Retina (tissue), 1 donor: ENCODE measurements at places on chromosomes 11 and 22.

GRCh38 chr11:115221461-115222069 is 282.6 kb downstream of the CADM1 start:
- DNase-seq: no peak

DNA sequence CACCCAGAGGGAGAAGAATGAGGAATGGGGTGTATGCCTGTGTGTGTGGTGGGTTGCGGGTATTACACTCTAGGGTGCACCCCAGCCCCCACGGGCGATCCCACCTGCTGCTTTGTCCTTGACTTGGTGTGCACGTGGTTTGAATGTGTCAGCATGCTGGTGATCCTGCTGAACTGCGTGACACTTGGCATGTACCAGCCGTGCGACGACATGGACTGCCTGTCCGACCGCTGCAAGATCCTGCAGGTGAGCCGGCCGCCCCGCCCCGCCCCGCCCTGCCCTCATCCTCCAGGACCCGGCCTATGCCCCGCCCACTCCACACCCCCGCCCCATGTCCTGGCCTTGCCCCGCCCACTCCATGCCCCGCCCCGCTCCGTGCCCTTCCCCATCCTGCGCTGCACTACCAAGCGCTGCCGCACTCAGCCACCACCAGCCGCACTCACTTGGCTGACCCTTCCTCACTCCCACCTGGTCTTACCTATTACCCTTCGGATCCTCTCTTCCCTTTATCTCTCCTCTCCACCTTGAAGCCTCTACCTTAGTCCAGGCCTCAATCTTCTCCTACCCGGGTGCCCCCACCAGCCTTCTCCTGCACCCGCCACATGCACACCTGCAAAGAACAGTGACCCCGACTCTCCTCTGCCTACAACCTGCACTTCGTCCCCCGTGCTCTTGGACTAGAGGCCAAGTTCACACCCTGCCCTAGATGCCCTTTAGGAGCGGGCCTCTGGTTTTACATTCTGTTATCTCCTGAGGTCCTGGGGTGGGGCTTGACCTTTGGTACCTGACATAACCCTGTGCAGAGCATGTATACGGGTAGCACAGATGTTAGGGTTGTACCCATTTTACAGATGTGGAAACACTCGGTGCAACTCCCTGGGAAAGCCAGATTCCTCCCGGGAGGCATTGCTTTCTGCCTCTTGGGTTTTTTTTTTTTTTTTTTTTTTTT is 27.7 kb downstream of the CACNA1I start:
- no peak for DNase-seq

- no peak for DNase-seq
These were observed 12.6 kb upstream of the P2RY6 start for GRCh38 chr11:73259406-73260126.

DNA sequence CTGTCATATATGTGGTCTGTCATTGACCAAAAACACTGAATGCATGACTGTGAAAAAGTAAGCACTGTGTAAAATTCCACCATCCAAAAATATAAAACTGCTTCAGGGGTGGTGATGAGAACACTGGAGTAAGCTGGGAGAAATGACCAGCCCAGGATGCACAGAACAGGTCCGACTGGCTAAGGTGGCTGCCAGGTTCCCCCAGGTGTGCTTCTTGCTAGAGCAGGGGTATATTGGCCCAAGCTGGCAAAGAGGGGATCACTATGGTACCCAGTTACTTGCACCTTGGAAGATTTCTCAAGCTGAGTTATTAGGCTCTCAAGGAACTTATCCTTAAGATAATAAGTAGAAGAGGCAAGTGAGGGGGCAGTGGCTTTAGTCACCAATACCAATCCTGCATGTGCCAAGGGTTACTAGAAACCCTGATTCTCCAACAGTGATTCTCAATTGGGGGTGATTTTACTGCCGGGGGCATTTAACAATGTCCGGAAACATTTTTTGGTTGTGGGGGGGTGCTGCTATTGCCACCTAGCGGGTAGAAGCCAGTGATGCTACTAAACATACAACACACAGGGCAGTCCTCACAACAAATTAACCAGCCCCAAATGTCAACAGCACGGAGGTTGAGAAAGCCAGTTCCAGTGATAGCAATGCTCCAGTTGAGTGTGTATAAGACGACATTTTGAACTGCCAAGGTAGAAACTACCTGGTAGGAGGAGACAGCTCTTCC is 15.7 kb downstream of the SNU13 start:
- DNase-seq: no peak

- no peak for DNase-seq
These were observed 50.5 kb upstream of the FDX1 start for GRCh38 chr11:110379261-110379660.

- DNase-seq: no peak
These were observed 8.5 kb downstream of the SH3BP1 start for GRCh38 chr22:37647928-37648327.

DNA sequence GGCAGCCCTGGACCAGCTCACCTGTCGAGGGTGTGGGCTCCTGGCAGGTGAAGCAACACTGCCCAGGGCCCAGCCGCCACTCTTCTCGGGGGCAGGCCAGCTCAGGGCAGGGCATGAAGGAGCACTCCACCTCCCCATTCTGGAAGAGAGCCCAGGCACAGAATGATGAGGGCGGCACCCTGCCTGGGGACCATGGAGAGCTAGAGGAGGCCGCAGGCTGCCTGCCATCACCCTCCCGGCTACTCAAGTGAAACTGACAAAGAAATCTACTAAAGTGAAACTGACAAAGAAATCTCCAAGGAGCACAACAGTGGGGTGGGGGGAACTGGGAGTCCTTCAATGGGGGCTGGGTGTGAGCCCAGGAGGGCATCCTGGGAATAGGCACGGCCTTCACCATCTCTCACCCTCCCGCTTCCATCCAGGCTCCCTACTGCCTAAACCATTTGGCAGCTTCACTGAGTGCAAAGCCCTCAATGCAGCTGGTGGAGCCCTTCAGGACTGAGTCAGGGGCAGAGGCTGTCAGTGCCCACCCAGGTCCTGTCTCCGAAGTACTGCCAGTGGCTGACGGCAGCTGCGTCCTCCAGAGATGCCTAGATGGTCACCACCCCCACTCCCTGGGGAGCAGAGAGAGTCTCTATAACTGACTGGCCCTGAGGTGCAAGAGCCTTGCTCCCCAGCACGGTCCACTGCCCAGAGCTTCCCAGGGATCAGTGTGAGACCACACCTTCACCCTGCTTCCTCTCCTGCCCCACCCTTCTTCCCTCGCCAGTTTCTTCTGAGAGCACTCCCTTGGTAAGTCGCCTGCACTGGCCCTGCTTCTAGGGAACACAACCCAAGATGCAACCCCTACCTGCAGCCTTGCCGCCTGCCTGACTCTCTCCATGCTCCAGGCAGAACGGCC is 21.7 kb downstream of the VWCE start:
- DNase-seq: no peak

GRCh38 chr11:126082251-126083109 is 19.8 kb upstream of the CDON start:
- peak; percentile 62 for DNase-seq

DNA sequence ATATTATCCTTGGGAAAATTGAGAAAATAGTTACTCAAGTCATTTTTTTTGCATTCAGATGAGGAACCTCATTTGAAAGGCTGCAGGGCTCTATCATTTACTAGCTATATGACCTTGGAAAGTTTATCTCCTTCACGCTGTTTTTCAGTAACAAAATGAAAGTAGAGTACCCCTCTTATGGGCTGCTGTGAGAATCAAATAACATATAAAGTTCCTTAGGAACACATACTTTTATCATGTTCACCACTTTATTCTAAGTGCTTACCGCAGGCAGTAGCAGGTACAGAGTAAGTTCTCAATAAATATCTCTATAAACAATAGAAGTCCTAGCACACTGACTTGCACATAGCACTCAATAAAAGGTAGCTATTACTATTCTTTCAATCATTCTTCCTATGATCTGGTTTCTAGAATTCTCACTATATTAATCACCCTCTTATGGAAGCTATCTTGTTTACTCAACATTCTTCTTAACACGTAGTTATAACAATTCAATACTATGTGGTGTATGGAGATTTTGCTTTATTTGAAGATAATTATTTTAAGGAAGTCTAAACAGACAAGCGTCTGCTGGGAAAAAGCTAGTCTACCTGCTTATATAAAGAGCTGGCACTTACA is 1.9 kb downstream of the C11orf71 start:
- DNase-seq: no peak

- DNase-seq: no peak
These were observed 49.7 kb downstream of the CCDC34 start for GRCh38 chr11:27313157-27313821.

DNA sequence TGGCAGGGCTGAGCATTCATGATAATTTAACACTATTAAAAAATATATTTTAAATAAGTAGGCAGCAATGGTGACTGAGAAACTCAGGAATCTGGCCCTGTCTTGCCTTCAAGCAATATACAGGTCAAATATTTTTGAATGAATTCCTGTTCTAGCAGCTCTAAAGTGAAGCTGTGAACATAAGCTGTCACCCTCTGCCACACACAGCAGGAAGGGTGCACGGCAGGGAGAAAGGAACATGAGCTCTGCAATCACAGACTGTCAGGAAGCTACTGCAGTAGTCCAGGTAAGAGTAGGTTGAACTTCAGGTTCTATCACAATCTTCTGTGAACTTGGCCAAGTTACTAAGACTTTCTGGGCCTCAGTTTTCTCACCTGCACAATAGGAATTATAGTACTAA is 114.8 kb downstream of the SERGEF start:
- DNase-seq: no peak

DNA sequence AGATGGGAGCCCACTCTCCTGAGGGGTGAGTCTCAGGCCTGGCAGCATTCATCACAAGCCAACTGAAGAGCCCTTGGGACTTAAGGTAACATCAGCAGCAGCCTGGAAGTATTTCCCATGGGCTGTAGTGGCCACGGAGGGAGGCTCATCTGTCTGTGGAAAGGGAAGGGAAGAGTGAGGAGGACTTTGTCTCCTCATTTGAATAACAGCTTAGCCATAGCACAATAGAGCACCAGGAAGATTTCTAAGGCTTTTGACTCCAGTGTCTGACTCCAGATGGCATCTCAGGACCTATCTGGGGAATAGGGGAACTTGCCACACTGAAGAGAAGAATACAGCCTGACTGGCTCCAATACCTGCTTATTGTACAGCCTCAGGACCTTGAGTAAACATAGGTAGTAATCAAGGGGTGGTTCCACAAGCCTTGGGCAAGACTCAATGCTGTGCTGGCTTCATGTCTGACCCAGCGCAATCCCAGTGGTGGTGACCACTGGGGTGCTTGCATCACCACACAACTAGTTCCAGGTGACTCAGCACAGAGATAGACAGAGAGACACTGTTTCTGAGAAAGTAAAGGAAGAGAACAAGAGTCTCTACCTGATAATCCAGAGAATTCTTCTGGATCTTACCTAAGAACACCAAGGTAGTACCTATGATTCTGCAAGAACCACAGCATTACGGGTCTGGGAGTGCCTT is 510.5 kb upstream of the CCDC179 start:
- no peak for DNase-seq

DNA sequence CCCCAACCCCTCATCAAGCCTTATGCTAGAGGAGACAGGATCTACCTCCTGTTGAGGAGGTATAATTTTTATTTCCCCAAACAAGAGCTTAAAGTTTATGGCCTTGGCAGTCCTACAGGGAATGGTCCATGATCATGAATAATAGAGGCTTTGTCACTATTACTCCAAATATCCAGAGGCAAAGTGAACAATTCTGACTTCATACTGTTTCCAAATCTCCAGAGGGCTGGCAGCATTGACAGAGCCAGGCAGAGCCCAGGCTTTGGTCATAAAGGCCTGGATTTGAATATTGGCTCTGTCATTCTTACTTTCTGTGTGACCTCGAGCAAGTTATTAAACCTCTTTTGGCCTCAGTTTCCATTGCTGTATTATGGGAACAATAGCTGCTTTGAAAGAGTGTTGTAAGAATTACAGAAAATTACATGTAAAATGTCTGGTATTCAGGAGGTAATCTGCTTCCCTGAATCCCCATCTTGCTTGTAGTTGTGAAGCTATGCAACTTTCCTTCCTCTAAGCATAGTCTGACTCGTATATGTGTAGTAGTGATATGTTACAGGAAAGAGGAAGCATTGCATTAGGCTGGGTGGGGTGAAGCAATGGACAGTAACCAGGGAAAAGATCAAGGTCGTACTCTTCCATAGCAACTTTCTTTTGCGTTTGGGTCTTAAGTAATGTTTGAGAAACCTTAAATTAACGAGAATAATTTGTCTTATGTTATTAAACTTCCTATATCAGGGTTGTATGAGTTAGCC is 88.8 kb downstream of the CD44 start:
- DNase-seq: no peak

DNA sequence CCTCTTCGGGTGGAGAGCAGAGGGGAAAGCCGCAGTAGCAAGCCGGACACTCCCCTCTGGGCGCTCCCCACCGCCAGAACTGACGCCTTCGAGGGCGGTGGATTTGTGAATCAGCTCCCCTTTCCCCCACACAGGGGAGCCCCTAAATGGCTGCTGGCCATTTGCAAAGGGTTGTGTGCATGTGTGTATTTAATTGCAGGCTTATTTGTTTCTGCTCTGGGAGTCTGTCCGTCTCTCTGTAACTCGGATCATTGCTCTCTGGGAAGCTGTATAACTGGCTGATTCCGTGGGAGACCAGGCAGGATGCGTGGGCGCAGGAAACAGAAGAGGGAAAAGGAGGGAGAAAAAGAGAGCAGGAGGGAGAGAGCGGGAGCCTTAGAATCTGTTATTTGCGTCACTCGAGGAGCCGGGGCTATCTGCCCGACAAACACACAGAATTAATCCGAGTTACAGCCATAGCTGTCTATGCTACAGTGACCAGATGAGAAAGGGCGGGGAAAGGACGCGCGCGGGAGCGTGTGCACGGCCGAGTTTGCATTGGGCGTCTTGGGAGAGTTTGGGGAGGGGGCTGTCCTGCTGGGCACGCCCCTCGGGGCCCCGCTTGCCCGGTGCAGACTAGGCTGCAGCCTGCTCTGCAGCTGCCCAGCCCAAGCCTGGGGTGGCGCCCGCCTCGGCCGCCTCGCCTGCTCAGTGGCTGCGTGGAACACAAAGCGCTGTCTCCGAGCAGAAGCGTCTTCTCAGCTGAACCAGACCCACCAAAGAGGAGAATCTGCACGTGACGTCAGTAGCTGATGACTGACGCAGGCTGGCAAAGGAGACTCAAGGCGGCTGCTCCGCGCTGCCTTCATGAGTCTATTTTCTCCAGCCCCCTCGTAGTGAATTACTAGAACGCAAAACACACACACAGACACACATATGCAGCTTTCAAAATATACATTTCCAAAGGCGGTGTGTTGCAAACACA is 105.3 kb upstream of the HSD17B12 start:
- DNase-seq: peak; percentile 92

- peak; percentile 74 for DNase-seq
These were observed 4.3 kb upstream of the LMO1 start for GRCh38 chr11:8267831-8268529.

DNA sequence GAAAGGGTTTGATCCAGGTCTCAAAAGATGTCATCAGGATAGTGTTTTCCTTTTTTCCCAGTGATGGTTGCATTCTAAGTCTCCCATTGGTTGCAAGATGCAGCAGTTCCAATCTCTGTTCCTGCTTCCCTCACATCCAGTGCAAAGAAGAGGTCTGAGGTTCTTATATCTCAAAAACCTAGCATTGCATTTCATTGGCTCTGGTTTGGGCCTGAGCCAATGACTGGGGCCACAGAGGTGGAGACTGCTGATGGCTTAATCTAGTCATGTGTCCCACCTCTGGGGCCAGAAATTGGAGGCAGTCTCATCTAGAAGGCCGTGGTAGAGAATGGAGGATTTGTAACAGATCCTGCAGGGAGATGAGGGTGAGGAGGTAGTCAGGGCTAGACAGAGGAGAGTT is 13.2 kb upstream of the MICAL2 start:
- no peak for DNase-seq
